ENCODE measurements at places on chromosomes 3 and 15. TPM values are rescaled to one million over a fixed set of nuclear protein-coding genes. Genes with fewer than 3 reads are reported as not detected.

TAMM41 gene
- 26.5 TPM for total RNA-seq

PATL2 gene
- 0.12 TPM for total RNA-seq

SEMA7A gene
- total RNA-seq: 1.1 TPM

C2CD4A gene
- 0.14 TPM for total RNA-seq

CHL1 gene
- total RNA-seq: not detected

ILDR1 gene
- total RNA-seq: not detected

ECE2 gene
- total RNA-seq: not detected

MFSD1 gene
- 41.8 TPM for total RNA-seq

C3orf20 gene
- total RNA-seq: 0.02 TPM

SLITRK3 gene
- total RNA-seq: not detected

ZDHHC19 gene
- not detected for total RNA-seq

LNP1 gene
- 0.90 TPM for total RNA-seq

SLC27A2 gene
- total RNA-seq: 38.5 TPM

CXCR6 gene
- total RNA-seq: not detected

PRR20G gene
- total RNA-seq: 2.4 TPM

CTXN2 gene
- 0.02 TPM for total RNA-seq

CHRNA5 gene
- 30.7 TPM for total RNA-seq

SUSD5 gene
- total RNA-seq: 2.9 TPM

SLC9C1 gene
- not detected for total RNA-seq

CRYGS gene
- 0.96 TPM for total RNA-seq

FGF12 gene
- total RNA-seq: 0.62 TPM

ZNF860 gene
- 1.4 TPM for total RNA-seq

KLHL6 gene
- 0.01 TPM for total RNA-seq

SLC28A2 gene
- total RNA-seq: not detected

C15orf62 gene
- not detected for total RNA-seq

EIF3J gene
- total RNA-seq: 105 TPM

GOLGA8S gene
- total RNA-seq: 0.18 TPM

PRICKLE2 gene
- total RNA-seq: 3.9 TPM

FAM3D gene
- not detected for total RNA-seq

CELF6 gene
- total RNA-seq: not detected

P2RY14 gene
- not detected for total RNA-seq

TTLL13 gene
- total RNA-seq: 0.09 TPM

GOLGA8N gene
- total RNA-seq: 1.3 TPM

TCF12 gene
- 52.7 TPM for total RNA-seq

ABHD6 gene
- 9.3 TPM for total RNA-seq

RTP1 gene
- not detected for total RNA-seq

ATP13A5 gene
- not detected for total RNA-seq

ANKRD34C gene
- total RNA-seq: not detected

DLEC1 gene
- total RNA-seq: not detected

ARHGEF26 gene
- 12.6 TPM for total RNA-seq

Measured in A549 treated with dexamethasone at 1 μM for 4 hours (cell line).